ENCODE measurements at places on chromosomes 6 and 20.
A peak's percentile ranks its signal among the peaks of the same experiment; 100 is the strongest.

DNA sequence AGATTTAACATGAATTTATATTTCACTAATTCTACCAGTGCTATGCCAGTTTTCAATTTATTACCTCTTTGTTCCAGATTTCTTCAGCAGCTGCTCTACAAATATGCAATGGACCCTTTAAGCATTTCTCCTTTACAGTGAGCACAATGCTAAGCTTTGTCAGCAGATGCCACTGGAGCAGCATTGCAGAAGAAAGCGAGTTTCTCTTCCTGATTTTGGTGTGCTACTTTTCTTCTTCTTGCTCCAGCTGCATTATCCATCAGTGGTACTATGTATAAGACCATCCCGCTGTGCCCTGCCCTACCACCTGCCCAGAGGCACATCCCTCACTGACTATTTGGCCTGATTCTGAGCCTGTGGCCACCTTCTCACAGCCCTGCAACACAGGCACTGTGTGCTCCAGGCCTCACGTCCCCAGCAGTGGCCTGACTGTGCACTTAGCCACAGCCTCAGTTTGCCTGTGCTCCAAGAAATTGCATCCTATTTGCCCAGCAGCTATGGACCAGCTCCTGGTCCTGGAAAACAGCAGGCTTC lies 84.1 kb downstream of the TNFAIP3 start:
- no peak for DNase-seq

- DNase-seq, result peak; percentile 39
These were observed 32.8 kb downstream of the GFOD1 start for GRCh38 chr6:13454286-13455221.

DNA sequence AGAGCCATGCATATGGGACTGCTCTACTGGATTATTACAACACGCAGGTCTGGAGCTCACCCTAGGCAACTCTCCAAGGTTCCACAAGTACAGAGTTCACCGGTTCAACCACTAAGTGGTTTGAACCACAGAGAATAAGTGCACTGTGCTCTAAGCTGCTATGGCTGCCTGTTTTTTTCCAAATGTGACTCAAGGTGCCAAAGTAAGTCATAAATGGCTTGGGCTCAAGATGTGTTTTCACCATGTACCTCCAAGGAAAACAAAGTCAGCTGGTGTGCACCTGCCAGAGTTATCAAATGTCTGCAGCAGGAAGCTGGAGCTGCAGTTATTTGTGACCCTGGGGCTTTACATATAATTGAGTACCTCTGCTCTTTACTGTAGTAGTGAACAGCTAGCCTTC lies 76.7 kb downstream of the PREP start:
- DNase-seq, result no peak

DNA sequence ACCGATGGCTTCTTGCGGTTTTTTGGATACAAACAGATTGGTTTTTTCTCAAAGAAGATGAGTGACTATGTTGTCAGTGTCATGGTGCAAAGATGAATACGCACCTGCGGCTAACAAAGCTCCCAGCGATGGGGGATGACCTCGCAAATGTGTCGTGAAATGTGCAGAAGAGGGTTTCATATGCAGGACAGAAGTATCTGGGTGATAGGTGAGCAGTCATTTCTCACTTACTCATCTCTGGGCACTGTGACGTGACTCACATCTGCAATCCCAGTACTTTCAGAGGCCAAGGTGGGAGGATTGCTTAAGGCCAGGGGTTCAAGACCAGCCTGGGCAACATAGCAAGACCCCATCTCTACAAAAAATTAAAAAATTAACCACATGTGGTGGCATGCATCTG lies 216.3 kb downstream of the ERMARD start:
- no peak for DNase-seq

DNA sequence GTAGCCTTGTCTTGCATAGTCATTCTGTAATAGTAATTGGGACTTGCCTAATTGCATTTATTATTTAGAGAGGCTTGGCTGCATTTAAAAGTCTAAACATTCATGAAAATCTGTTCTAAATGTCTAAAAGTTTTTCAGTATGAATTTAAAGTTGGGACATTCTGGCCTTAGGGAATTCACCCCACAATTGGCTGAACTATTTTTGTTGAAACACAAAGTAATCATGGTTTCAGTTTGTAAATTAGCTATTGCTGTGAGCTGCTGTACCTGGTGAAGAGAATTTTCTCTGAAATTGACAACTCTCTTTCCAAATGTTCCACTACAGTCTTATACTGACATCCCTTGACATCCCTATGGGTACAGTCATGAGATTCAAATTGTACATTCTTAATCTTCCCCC lies 253.0 kb downstream of the FARS2 start:
- no peak for DNase-seq

Measured in stimulated activated CD8-positive, alpha-beta memory T cell treated with anti-CD3 and anti-CD28 coated beads, Interleukin-7, amount 100 ng/mL, for 1 hour (primary cell).